Lung (tissue), 17 donors: ENCODE measurements at places on chromosomes 6 and 20.

DNA sequence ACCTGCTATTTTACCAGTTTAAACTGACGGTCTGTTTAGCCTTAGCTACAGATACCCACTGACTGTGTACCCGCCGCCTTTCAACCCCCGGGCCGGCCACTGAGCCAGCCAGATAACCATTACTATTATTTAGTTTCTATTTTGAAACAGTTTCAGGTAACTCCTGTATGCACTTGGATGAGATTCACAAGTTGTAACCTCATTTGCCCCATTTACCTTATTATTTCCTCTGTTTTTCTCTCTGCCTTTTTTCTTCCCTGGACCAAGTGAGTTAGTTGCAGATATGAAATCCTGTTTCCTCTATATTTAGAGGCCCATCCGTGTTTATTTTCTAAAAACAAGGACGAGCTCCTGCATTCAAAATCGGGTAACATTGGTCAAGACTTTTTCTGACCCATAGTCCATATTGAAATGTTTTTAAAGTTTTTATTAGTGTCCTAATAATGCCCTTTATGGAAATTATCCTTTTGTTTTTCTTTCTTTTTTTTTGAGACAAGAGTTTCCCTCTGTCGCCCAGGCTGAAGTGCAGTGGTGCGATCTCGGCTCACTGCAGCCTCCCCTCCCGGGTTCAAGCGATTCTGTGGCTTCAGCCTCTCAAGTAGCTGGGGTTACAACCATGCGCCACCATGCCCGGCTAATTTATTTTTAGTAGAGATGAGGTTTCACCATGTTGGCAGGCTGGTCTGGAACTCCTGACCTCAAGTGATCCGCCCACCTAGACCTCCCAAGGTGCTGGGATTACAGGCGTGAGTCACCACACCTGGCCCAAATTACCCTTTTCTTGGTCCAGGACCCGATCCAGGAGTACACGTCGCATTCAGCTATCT is 767 bp downstream of the AP5S1 start:
- H3K27ac ChIP-seq: peak overlapping the region; percentile 100
- H3K27me3 ChIP-seq: no peaks in the 10 kb centered on the region
- H3K36me3 ChIP-seq: peaks cover 31% of the 10 kb centered on the region
- no peaks in the 10 kb centered on the region for H3K4me1 ChIP-seq

DNA sequence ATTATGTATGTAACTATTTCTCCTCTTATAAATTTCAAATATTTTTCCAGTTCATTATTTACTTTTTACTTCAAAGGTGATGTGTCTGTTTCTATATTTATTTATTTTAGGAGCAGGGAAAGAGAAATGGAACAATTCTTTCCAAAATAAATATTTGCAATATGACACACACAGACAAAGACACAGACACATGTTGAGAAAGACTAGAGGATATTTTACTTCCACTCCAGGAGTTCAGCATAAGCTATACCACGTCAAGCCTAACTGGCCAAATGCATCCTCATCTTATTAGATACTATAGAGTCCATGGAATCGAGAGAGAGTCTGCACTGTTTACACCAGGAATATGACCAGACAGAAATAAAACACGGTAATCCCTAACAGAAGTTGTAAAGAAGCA is 13.3 kb downstream of the RALGAPA2 start:
- H3K27me3 ChIP-seq: no peaks in the 10 kb centered on the region
- no peak overlapping the region for H3K4me3 ChIP-seq
- H3K36me3 ChIP-seq: peaks cover 3% of the 10 kb centered on the region
- no peak overlapping the region for H3K27ac ChIP-seq

GRCh38 chr20:21020659-21021471 is 85.3 kb downstream of the LINC00237 start:
- H3K36me3 ChIP-seq: no peaks in the 10 kb centered on the region
- peaks cover 15% of the 10 kb centered on the region for H3K27me3 ChIP-seq
- no peak overlapping the region for H3K27ac ChIP-seq

DNA sequence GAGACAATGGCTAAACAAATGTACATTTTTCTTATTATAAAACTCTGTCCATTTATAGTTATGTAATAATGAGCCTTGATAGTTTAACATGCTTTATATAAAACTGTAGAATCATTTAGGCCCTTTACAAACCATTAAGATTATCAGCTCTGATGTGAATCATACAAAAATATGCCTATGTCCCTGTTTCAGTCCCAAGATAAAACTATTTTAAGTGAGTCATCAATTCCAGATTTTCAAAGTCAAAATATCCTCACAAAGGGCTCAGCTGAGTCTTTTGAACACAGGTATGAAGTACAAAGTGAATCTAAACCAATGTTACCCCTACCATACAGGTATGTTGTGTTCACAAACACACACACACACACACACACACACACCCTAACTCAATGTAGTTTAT is 88.0 kb downstream of the PTPRK start:
- H3K4me1 ChIP-seq: no peaks in the 10 kb centered on the region
- no peaks in the 10 kb centered on the region for H3K36me3 ChIP-seq
- H3K4me3 ChIP-seq: no peak overlapping the region
- no peak for DNase-seq
- H3K27ac ChIP-seq: no peak overlapping the region

DNA sequence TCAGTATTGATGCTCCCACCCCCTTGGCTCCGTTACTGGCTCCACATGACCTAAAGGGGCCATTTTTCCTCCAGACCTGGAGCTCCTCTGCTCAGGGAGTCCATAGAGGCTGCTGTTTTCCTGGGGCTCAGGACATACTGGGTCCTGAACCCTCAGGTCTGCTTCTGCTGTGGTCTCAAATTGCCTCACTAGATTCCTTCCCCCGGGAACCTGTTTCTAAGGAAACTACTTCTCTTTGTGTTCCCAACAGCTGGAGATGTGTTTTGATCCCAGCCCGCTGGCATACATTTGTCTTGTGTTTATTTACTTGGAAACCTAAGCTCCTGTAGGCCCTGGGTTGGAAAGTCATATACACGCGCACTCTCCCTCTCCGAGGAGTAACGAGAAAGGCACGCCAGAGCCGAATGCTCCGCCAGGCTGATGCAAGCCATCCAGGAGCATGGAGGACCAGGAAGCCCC is 222.8 kb downstream of the UST start:
- no peak overlapping the region for H3K4me3 ChIP-seq
- no peaks in the 10 kb centered on the region for H3K36me3 ChIP-seq
- no peak overlapping the region for H3K27ac ChIP-seq
- DNase-seq: no peak

GRCh38 chr20:59443550-59443949 is 143.1 kb downstream of the EDN3 start:
- no peak overlapping the region for H3K27ac ChIP-seq
- no peak for DNase-seq
- no peaks in the 10 kb centered on the region for H3K36me3 ChIP-seq
- H3K4me1 ChIP-seq: peaks cover 5% of the 10 kb centered on the region
- H3K27me3 ChIP-seq: peaks cover 12% of the 10 kb centered on the region

GRCh38 chr6:124927806-124928205 is 34.4 kb upstream of the RNF217 start:
- H3K4me1 ChIP-seq: no peaks in the 10 kb centered on the region
- no peak for DNase-seq
- H3K4me3 ChIP-seq: no peak overlapping the region
- H3K27me3 ChIP-seq: no peaks in the 10 kb centered on the region
- H3K36me3 ChIP-seq: no peaks in the 10 kb centered on the region

DNA sequence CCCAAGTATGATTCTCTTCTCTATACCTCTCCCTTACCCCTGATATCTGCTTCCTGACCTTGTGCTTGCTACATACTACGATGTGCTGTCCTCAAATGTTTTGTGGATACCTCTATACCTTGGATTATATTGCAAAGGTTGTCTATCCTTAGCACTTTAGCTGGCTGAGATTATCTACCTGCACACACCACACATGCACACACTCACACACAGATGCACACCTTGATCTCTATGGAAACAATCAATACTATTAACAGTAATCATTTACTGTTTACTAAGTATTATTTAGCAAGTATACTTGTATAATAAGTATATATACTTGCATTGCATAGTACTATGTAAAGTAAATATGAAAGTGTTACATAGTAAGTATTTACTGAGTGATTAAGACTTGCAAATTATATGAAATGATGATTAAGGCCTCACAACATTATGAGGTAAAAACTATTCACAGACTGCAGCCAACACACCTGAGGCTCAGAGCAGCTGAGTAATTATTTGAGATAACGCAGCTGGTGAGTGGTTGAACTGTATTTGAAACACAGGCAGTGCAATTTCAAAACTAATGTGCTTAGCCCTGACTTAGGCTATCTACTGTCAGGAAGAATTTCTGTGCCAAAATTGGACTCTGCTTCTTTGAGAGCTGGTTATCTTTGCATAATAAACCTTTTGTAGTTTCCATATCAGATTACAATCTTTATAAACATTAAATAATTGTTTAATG is 699.9 kb downstream of the FRK start:
- no peak overlapping the region for H3K27ac ChIP-seq
- no peaks in the 10 kb centered on the region for H3K27me3 ChIP-seq
- no peaks in the 10 kb centered on the region for H3K36me3 ChIP-seq
- no peaks in the 10 kb centered on the region for H3K4me1 ChIP-seq
- no peak for DNase-seq
- H3K4me3 ChIP-seq: no peak overlapping the region

DNA sequence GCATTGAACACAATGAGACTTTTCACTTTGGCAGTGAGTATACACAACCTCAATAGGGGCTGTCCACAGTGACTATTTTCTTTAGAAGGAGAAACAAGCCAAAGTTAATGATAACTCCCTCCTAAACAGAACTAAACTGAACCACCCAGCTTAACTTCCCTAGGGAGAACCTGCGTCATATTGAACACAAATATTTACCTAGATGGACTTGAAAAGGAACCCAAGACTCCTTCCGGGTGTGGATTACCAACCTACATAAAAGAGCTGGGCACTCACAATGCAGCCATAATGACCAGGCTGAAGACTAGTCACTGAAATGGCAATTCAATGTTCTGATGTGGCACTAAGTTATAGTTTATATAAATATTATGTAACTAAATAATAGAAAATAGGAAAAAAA is 160.6 kb downstream of the IBTK start:
- no peak overlapping the region for H3K27ac ChIP-seq
- H3K4me3 ChIP-seq: no peak overlapping the region
- no peaks in the 10 kb centered on the region for H3K27me3 ChIP-seq
- no peaks in the 10 kb centered on the region for H3K36me3 ChIP-seq
- no peaks in the 10 kb centered on the region for H3K4me1 ChIP-seq

GRCh38 chr6:63821442-63821841 is 185.8 kb downstream of the PHF3 start:
- H3K4me1 ChIP-seq: no peaks in the 10 kb centered on the region
- H3K36me3 ChIP-seq: no peaks in the 10 kb centered on the region
- H3K27me3 ChIP-seq: no peaks in the 10 kb centered on the region
- no peak for DNase-seq
- no peak overlapping the region for H3K4me3 ChIP-seq
- H3K27ac ChIP-seq: no peak overlapping the region

DNA sequence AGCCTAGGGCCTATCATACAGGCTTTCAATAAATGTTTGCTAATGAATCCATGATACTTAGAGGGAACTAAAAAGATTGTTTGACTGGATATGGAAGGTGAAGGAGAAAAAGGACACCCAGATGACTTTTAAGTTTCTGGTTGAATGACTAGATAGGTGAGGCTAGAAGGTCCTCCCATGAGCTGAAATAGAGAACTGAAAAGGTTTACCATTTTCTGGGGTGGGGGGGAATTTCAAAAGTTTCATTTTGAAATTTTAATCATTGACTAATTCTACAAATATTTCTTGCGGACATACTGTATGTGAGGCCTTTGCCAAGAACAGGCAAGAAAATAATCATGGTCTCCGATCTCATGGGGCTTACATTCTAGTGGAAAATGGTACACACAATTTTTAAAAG is 17.9 kb upstream of the ZBTB2 start:
- H3K27ac ChIP-seq: no peak overlapping the region
- no peak for DNase-seq
- peaks cover 8% of the 10 kb centered on the region for H3K36me3 ChIP-seq
- peaks cover 1% of the 10 kb centered on the region for H3K4me1 ChIP-seq
- no peaks in the 10 kb centered on the region for H3K27me3 ChIP-seq

- DNase-seq: no peak
- no peaks in the 10 kb centered on the region for H3K36me3 ChIP-seq
- H3K27ac ChIP-seq: no peak overlapping the region
- H3K27me3 ChIP-seq: no peaks in the 10 kb centered on the region
- no peaks in the 10 kb centered on the region for H3K4me1 ChIP-seq
Observed at GRCh38 chr6:12408752-12409151, 118.6 kb downstream of the EDN1 start.

- peak; percentile 29 for DNase-seq
- no peaks in the 10 kb centered on the region for H3K36me3 ChIP-seq
- H3K27me3 ChIP-seq: no peaks in the 10 kb centered on the region
- no peak overlapping the region for H3K4me3 ChIP-seq
Observed at GRCh38 chr6:148441454-148441911, 98.8 kb downstream of the SASH1 start.

DNA sequence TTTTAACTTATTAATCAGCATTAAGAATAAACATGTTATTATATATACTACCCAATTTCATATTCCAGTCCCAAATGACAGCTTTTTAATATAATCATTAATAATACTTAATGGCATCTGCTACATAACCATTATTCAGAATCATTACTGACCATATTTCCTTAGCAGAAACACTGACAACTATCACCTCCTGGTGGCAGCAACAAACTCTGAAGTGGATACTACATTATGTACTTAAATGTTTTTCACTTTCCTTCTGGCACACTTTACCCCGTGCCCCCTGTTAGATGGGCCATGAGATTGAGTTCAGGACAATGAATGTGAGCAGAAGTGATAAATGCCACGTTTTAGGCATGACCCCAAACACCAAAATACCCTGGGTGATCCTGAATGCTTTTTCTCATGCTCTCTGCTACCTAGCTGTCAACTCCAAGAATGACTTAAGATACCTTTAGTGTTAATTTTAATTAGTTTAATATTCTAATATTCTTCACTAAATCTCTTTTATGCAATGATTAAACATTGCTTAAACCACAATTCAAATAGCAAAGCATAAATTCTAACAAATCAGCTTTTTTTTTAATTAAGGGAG is 77.1 kb downstream of the LMBRD1 start:
- H3K27ac ChIP-seq: no peak overlapping the region
- no peaks in the 10 kb centered on the region for H3K4me1 ChIP-seq
- peaks cover 3% of the 10 kb centered on the region for H3K36me3 ChIP-seq
- no peaks in the 10 kb centered on the region for H3K27me3 ChIP-seq
- H3K4me3 ChIP-seq: no peak overlapping the region
- DNase-seq: peak; percentile 24

DNA sequence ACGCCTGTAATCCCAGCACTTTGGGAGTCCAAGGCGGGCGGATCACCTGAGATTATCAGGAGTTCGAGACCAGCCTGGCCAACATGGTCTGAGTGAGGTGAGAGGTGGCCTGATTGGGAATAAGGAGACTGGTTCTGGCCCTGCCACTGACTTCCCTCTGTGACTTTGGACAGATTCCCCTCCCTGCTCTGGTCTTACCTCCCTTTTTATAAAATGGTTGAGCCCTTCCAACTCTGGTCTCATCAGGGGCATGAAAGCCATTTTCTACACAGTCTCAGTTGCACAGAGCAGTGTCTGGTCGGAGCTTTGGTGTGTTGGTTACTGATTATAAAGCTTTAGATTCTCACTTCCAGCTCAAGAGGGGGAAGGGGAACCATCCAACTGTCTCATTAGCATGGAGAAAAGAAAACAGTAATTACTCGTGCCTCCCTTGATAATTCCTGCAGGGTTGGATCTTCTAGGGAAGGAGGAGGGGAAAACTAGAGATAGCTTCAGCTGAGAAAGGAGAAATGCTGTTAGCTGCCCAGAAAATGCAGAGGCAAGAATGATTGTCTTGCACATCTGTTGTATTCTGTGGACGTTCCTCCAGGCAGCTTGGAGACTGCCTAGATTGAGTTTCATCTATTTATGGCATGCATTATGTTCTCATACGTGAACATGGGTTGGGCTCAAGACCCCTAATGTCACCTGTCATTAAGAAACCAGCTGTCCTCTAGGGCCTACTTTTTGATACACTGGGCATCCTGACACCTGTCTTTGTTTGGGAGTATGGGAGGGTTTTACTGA is 30.4 kb downstream of the RALY start:
- peaks cover 39% of the 10 kb centered on the region for H3K4me1 ChIP-seq
- DNase-seq: no peak
- no peaks in the 10 kb centered on the region for H3K36me3 ChIP-seq
